Activated T-helper 9 cell treated with anti-CD3 and anti-CD28 coated beads, Interleukin-2, amount 50 U/mL, for 16 hours (primary cell): ENCODE measurements at places on chromosomes 1 and 21.

- no peak for DNase-seq
Observed at GRCh38 chr1:20470194-20470593, 15.8 kb downstream of the CAMK2N1 start.

DNA sequence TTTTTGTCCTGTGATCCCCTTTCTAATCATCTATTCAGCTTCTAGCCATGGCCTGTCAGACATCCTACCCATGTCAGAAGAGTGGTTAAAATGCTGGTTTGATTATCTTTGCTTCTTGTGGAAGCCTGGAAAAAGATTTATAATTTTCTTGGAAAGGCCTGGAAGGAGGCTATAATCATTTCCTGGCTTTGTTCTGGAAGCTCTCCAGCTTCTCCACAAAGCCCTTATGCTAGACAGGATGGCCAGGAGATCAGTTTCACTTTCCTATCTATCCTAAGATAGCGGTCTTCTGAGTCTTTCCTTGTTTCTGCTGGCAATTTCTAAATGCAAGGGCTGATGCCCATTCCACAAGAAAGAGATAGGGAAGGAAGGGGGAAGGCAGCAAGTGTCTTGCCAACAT lies 90.9 kb upstream of the SLC44A3 start:
- DNase-seq, result no peak

DNA sequence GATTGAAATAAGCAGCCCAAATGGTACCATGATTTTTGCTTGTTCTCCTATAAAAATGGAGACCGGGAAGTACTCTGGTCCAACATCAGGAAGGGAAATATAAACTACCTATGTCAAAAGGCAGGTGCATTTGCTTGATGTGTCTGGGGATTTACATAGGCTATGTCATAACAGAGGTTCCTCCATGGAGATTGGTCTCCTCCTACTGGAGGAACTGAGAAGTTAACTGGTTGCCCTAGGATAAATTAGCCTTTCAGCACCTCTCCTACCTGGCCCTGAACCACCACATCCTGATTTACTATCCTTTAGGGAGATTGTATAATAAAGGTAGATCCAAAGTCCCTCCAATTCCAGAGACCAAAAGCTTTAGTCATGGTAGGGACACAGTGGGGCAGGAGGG lies 1109.3 kb upstream of the B3GALT2 start:
- DNase-seq, result no peak

DNA sequence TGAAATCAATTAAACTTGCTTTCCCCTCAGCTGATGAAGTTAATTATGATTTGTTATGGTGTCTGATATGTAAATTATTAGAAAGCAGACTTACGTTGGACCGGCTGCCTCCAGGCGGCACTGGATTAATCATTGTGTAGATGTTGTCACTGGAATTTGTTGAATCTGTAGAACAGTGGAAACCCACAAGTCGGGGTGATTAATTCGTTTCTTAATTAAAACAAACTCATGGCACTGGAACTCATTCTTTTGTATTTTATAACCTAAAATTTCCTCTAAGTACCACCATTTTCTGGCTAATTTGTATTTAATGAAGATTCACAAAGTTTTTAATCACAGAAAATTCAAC lies 39.0 kb downstream of the MRPL37 start:
- no peak for DNase-seq

DNA sequence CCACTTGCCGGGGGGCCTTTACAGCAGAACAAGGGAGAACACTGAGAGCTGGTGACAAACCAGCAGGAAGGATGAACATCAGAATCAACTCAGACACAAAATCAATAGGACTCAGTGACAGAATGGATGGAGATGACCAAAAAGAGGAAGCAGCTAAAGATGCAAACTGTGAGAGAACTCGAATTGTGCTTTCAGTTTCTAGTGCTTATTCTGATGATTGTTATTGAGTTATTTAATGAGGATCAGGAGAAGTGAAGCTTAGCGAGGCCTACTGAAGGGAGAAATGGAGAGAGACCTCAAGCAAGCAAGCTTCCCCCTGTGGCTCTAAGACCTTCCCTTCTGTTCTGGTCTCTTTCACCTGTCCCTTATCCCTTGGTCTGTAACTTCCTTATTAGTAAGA lies 30.3 kb upstream of the TMEM125 start:
- DNase-seq, result no peak

- DNase-seq, result no peak
Observed at GRCh38 chr1:10057796-10058195, 25.0 kb downstream of the UBE4B start.

DNA sequence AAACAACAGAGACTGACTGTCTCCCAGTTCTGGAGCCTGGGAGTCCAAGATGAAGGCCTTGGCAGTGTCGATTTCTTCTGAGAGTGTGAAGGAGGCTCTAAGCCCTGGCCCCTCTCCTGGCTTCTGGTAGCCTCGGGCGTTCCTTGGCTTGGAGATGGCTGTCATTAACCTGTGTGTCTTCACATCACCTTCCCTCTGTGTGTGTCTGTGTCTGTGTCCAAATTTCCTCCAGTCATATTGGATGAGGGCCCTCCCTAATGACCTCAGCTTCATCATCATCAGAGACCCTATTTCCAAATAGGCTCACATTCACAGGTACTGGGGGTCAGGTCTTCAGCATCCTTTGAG lies 138.3 kb downstream of the TOMM20 start:
- DNase-seq, result no peak

DNA sequence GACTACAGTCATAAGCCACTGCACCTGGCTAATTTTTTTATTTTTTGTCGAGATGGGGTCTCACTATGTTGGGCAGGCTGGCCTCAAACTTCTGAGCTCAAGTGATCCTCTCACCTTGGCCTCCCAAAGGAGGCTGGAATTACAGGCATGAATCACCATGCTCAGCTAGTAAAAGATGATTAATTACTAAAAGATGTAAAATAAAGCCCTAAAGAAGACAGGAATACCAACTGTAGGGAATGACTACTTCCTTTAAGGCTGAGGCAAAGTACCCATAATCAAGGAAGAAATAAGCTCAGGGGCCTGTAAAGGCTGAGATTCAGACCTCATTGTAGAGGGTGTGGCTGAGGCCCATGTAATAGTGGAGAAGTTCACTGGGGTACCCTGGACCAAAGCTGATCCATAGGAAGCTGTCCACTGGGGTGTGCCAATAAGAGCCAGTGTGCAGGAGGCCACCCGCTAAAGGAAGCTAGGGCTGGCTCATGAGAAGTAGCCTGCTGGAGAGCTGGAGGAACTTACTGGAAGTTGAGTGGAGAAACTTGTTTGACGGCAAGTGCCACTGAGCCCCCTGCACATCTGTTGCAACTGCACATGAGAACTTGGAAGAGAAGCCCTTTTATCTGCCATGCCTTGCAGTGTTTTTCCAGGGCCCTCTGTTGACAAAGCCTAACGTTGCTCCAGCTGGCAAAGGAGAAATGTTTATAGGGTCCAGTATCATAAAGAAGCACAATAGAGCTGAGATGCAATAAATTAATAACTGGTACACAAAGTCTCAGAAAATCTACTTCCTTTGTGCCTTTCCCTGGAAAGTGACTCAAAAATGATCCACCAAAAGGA lies 17.8 kb upstream of the SERTAD4 start:
- DNase-seq, result no peak

DNA sequence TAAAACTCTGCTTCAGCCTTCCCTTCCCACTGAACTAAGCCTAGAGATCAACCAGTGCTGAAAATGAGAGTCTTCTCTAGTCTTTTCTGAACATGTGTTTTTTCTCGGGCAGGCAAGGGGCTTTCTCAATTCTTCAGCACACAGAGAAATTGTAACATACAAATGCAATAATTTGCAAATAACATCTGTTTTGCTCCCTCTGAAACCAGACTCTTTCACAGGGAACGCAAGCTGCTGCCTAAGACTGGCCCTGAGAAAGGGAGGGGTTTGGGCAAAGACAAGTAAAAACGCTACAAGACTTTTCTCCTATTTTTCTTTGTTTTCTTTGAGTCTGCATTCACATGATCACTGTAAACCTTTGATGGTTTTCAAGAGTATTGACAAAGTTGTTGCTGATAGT lies 39.6 kb upstream of the VN1R5 start:
- DNase-seq, result no peak

- no peak for DNase-seq
Observed at GRCh38 chr1:109192433-109192832, 21.3 kb upstream of the SARS1 start.

DNA sequence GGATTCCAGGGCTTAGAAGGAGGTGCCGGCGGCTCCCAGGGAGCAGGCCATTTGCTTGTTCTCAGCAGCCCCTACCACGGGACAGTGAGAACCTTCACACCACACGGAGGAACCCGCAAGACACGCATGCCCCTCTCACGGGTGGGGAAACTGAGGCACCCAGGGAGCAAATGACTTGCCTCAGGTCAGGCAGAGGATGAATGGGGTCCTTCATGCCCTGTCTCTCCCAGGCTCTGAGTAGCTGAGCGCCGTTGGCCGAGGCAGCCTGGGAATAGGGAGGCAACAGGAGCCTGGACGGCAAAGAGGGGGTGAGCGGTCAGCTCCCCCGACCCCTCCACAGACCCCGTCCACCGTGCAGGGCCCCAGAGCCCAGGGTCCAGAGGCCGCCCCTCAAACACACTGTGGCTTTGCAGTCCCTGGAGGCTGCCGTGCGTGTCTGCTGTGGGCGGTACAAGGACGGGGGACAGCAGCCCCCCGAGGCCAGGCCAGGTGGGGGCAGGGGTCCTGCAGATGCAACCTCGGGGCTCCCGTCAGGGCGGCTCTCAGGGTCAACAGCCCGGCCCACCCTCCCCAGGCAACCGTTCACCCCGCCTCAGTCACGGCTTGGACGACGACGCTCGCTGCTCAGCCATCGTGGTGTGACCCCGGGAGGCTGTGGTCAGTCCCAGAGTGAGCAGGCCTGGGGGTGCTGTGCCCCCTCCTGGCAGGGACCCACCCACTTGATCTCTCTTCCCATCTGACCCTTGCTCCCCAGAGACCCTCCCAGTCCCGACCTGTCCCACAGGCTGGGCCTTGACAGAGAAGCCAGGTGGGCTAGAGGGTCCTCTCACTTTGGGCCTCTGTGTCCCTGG lies 15.8 kb upstream of the COL6A2 start:
- DNase-seq, result no peak

GRCh38 chr1:46369542-46370213 lies 24.4 kb upstream of the FAAH start:
- no peak for DNase-seq

GRCh38 chr1:147919896-147920295 lies 8.3 kb upstream of the GPR89B start:
- no peak for DNase-seq

GRCh38 chr1:173411835-173412742 lies 65.0 kb upstream of the PRDX6 start:
- no peak for DNase-seq

DNA sequence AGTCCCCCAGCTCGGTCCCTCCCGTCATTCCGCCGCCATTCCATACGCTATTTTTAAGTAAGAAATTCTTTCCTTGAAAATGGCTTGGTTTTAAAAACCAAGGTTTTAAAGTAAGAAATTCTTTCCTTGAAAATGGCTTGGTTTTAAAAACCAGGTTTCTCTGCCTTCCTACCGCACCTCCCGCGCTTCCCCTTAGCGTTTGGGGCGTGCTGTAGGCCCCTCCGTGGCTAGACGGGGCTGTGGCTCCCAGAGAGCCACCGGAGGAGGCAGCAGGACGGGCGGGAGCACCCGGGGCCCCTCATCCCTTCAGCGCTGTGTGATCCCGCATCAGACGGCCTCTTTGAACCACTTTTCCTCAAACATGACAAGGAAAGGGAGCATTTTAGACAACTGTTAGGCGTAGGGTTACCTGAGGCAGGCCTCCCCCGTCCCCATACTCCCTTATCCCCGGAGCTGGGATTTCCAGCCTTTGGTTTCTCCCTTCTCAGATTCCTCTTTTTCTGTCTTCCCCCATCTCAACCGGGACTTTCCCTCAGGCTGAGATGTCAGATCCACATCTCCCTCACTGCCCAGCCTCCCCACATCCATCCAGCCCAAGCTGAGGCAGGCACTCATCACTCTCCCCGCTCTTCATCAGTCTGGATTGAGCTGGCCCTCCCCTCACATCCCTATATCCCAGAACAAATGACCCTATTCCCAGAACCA lies 541 bp upstream of the CD58 start:
- no peak for DNase-seq

DNA sequence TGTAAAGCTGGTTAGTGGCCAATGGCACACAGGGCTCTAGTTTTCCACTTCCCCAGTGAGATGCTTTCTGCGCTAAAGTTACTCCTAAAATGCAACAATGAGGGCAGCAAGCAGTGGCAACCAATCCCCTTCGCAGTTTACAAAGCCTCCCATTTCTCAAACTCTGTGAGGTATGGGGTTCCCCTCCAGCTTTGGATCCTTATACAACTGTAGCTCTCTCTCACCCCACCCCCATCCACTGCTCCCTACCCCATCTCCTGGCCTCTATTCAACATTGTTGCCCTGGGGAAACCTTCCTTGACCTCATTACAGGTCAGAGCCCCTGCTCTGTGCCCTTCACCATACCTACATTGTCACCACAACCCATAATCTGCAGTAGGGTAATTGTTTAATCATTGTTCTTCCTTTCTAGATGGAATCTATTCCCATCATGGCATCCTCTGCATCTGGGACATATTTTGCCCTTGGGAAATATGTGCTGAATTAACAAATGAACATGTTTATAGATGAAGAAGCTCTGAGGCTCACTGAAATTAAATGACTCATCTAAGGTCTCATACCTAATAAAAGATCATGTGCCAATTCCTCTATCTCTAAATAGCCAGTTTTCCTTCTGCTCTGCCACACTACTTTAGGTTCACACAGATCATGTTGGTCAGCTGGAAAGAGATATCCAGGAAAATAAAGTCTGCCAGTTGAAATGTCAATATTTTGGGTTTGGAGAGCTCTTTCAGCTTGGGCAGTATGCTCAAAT lies 12.6 kb downstream of the KIAA0040 start:
- no peak for DNase-seq

GRCh38 chr1:940107-941014 lies 16.6 kb downstream of the SAMD11 start:
- DNase-seq, result no peak

- DNase-seq, result peak; percentile 62
Observed at GRCh38 chr1:15417059-15417934, 7.6 kb downstream of the EFHD2 start.

DNA sequence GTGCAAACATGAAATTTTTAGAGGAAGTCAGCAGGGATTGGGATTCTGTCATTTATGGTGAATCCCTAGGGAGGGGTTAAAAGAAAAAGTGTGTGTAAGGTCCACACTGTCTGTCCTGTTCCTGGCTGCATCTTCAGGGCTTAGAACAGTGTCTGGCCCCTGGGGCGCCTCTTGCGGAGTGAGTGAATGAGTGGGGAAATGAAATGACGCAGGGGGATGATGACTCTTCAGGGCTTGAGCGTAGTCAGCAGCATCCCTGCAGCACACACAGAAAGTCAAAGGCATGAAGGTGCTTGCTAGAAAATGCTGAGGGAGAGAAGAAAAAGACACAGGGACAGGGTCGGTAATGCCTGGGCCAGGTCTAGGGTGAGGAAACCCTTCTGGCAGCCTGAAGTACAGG lies 57.8 kb downstream of the PGBD5 start:
- no peak for DNase-seq

- DNase-seq, result no peak
Observed at GRCh38 chr1:31753707-31754349, 10.3 kb downstream of the ADGRB2 start.

GRCh38 chr1:89804642-89805237 lies 16.1 kb upstream of the LRRC8D start:
- DNase-seq, result peak; percentile 66

GRCh38 chr1:78492386-78492950 lies 1.7 kb downstream of the PTGFR start:
- DNase-seq, result no peak
